Stimulated activated CD8-positive, alpha-beta memory T cell treated with anti-CD3 and anti-CD28 coated beads, Interleukin-12 subunit alpha, Interleukin-12 subunit beta, amount 100 ng/mL, for 4 hours (primary cell): ENCODE measurements at places on chromosomes 7 and 10.
A peak's percentile ranks its signal among the peaks of the same experiment; 100 is the strongest.

DNA sequence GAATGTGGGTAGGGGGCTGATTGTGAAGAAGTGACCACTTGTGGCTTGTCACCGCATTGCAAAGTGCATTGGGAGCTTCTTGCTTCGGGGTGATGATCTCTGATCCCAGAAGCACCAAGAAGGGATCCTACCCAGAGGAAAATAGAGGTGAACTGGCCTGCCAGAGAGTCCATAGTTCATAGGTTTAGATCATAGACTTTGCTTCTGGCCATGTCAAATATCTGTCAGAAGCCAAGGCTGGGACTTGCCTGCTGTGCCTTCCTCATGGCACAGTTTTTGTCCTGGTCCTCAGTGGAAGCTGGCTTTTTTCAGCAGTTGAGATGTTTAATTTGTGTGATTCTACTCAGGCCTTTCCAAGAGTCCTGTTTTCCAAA, 1.1 kb downstream of the ZSWIM8 start:
- no peak for DNase-seq

GRCh38 chr7:105011141-105011830, 2.7 kb upstream of the KMT2E start:
- DNase-seq: no peak

- DNase-seq: no peak
Observed at GRCh38 chr7:133290676-133291333, 37.9 kb downstream of the EXOC4 start.

- no peak for DNase-seq
Observed at GRCh38 chr10:26952094-26952493, 91.3 kb upstream of the ABI1 start.

GRCh38 chr7:71444130-71444529, 312.2 kb downstream of the GALNT17 start:
- DNase-seq: no peak

- no peak for DNase-seq
Observed at GRCh38 chr10:95542330-95542729, 18.8 kb downstream of the SORBS1 start.

- DNase-seq: no peak
Observed at GRCh38 chr7:127393368-127394058, 1.0 kb upstream of the ZNF800 start.

GRCh38 chr10:114547514-114547913, 110.6 kb downstream of the ABLIM1 start:
- no peak for DNase-seq

GRCh38 chr7:102933763-102934162, 21.0 kb downstream of the LRRC17 start:
- DNase-seq: no peak

DNA sequence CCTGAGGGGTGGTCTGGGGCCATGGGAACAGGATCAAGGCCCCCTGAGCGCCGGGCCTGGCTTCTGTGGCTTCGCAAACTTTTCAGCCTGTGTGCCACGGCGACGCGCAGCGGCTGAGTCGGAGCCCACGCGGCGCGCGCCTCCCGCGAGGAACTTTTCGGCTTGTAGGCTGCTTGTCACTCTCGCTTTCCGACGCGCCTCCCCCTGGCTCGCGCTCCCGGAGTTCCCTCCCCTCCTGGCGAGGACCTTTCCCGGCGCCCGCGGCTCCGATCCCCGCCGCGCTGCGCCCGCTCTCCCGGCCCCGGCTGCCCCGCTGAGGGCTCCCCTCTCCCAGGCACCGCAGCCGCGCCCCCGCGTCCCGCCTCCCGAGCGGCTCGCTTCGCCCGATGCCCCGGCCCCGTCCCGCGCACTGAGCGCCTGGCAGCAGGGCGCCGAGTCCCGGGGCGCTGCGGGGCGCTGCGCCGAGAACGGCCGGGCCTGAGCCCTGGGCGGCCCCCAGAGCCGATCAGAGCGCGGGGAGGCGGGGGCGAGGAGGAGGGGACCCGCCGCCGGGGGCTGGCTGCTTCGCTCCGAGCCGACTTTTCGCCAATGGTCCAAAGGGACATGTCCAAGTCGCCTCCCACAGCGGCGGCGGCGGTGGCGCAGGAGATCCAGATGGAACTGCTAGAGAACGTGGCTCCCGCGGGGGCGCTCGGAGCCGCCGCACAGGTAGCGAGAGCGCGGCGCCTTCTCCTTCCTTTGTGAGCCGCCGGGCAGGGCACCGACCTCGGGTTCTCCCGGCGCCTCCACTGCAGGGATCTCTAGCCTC, at the start of gene CACNB2:
TSS of gene CACNB2 (plus strand) at position 276 of the 808 bp plus-strand sequence.
- no peak for DNase-seq

- DNase-seq: no peak
Observed at GRCh38 chr7:64463636-64464375, 99.1 kb downstream of the ZNF680 start.

DNA sequence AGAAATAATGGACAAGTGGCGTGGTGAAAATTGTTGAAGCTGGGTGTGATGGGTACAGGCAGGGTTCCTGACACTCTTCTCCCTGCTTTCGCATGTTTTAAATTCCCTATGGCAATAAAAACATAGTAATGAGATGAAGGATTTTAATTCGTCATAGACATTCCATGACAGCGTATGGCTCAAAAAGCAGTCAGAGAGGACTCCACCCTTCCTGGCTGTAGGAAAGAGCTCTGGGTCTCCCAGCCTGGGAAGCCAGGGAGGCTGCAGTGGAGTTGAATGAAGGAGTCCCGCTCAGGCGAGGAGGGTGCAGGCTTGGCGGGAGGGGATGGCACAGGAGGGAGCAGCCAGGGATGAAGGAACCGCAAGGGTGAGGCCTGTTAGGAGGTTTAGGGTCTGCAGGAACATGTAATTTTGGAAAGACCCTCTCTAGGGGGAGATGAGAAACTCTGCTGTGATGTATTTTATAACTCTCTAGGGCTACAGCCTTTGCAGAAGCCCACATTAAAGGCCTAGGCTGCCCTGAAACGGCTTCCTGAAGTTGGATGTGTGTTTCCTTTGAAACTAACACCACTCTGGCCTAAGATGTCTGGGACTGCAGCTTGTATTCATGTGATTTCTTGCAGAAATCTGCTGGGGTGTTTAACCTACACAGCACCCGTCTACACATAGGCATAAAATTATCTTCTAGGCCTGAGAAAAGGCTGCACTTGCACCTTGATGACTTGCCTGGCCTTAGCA, 7.6 kb upstream of the LARP4B start:
- DNase-seq: no peak

DNA sequence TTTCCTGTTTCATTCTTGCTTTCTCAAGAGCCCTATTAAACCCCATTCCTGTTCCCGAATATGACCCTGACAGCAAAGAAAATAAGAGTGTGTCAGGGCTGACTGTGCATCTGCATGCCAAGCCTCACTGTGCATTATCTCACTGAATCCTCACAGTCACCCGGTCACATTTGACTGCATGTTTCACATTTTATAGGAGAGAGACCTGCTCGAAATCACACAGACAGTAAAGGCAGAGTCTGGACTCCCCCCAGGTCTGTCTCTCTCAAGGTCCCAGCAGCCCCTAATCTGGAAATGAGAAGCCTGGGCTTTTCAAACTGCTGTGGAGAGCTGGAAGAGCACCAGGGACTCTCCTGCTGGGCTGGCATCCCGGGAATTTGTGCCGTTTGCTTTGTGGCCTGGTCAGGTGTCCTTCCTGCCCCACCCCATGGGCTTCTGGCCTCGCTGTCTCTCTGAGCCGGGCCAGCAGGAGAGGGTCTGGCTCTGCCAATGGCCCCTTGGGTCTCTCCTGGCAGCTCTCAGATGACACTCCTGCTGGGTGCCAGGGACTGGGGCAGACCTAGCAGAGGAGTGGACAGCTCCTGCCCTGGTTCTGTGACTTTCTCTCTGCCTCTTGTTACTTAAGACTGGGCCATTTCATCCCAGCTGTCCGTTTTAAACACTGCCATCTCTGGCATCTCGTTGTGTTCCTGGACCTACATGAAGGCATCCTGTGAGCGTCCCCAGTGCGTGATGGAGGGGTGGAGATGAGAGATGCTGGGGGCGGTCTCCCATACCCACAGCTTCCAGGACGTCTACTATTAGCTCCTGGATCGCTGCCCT, 173.6 kb downstream of the ARHGAP12 start:
- no peak for DNase-seq

- DNase-seq: peak; percentile 21
Observed at GRCh38 chr7:149865437-149865836, 8.3 kb upstream of the ATP6V0E2 start.

GRCh38 chr10:86592413-86592812, 61.9 kb upstream of the OPN4 start:
- DNase-seq: no peak

DNA sequence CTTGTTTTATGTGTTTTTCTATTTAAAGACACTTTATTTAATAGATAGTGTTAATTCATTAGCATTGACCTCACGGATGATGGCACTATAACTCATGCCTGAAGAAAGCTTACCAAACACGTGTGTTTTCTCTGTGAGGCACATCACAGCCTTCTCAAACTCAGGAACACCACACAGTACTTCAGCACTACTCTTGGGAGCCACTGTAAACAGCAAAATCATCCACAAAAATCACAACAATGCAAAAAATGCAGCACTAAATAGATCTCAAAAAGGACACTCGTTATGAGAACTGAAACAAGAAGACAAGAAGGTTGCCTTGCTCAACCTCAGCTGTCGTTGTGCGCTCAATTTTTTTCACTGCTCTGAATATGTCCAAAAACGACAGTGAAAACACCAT, 12.0 kb upstream of the PARP12 start:
- no peak for DNase-seq
